ENCODE measurements at places on chromosomes 4 and X.

DNA sequence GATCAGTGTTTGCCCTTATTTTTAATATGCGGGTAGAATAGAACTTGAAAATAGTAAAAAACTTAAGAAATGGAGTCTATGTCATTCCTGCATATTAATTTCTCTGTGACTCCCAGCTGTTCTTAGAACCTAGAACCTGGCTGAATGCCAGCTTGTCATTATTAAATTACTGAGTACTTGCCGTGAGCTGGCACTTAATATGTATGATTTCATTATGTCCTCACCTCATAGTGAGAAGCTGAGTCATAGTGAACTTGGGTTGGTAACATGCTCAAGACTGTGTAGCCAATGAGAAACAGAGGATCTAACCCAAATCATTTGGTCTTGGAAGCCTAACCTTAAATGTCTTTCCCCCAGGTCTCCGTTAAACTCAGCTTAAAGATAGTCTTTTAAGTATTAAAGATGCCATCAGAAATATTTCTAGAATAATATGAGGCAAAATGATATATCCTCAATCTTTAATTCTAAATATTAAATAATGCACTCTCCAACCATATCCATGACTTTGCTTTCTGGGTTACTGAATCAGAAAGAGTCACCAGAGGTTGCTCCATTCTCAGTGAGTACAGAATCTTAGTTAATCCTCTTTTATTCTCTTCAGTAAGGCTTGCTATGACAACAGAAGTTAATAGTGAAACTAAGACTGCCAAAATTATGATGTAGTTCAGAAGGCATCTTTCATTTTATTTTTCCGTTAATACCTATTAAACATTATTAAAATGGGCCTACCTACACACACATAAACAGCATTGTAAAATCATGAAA, 58.6 kb upstream of the TLL1 start:
- no peak for DNase-seq

- no peak for DNase-seq
These were observed 79.8 kb upstream of the GPM6A start for GRCh38 chr4:175891851-175892250.

- no peak for DNase-seq
These were observed 299.3 kb downstream of the KCTD8 start for GRCh38 chr4:44149282-44149681.

DNA sequence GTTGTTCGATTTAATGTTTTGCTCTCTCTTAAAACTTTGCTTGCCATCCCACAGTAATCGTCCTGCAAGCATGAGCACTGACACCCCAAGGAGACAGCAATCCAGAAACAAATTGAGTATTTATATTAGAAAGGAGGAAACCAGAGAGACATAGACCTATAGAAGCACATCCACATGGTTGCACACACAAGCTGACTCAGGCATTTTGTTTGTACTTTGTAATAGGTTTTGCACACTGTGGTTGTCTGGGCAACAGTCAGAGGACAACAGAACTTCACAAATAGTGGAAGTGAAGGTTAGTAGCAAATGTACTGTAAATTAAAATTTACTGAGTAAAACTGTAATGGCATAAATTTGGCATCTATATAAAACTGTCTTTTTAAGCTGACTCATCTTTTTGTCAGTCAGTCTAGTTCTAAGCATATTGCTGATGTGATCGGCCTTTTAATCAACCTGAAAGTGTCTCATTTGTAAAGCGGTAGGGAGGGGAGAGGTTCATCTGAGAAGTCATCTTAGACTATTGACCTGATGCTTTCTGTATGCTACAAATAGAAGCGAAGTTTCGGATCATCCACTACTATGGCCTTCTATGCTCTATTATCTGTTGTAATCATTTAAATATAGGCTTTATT, 1624.7 kb downstream of the ARAP2 start:
- DNase-seq = no peak

DNA sequence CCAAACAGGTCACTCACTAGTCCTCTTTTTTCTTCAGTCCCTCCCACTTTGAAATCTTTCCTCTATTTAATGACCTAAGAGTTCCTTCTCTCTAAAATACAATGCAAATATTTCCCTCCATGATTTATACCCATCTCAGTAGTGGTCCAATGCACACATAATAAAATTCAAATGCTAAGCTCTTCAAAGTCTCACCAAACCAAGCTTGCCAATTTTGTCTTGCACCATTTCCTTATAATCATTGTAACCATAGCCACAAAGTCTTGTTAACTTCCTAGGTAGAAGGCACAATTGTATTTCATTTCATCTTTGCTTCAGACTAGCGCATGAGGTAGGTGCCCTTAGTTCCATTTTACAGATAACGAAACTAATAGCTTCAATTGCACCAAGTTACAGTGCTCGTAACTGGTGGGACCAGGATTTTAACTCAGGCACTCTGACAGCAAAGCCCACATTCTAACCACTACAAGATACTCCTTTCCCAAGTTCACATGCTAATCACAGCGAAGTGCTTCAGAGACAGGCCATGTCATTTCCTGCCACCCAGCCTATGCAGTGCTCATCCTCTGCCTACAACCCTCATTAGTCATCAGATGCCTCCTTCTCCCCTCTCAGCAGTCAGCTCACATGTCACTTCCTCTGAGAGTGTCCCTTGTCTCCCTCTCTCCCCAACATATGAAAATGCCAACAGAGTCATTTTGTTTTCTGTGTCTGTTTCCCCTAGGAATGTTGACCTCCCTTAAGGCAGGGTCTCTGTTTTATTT, 66.9 kb upstream of the PPARGC1A start:
- no peak for DNase-seq

- DNase-seq = no peak
These were observed 31.1 kb downstream of the CCKAR start for GRCh38 chr4:26459054-26459755.

GRCh38 chrX:8820910-8821527, 19.8 kb upstream of the FAM9A start:
- no peak for DNase-seq

DNA sequence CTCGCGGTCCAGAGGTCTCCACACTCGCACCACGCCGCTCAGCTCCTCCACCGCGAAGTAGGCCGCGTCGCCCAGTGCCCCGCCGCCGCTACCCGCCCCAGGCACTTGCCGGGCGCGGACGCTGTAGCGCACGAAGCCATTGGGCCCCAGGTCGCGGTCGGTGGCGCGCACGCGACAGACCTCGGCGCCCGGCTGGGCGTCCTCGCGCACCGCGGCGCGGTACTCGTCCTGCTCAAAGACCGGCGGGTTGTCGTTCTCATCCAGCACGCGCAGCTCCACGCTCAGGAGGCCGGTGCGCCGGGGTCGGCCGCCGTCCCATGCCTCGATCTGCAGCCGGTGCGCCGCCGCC, 1.4 kb downstream of the DCHS2 start:
- no peak for DNase-seq

DNA sequence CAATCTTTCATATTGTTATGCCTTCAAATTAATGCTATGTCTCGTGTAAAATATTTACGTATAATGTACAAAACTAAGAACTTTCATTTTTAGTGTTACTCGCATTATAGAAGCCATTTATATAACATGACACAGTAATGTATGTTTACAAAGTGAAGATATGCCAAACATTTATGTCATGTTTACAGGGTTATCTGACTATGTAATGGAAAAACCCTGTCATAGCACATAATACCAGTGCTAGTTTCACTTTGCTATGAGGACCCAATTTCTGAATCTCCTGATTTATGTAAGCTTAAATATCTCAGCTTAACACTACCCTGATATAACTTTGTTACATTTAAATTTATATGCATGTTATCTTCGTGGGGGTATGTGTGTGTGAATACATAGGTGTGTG, 233.1 kb downstream of the FAT4 start:
- no peak for DNase-seq

GRCh38 chr4:38751341-38752010, 31.3 kb downstream of the TLR10 start:
- DNase-seq = no peak

GRCh38 chr4:34198966-34199365, 2045.3 kb downstream of the ARAP2 start:
- no peak for DNase-seq

DNA sequence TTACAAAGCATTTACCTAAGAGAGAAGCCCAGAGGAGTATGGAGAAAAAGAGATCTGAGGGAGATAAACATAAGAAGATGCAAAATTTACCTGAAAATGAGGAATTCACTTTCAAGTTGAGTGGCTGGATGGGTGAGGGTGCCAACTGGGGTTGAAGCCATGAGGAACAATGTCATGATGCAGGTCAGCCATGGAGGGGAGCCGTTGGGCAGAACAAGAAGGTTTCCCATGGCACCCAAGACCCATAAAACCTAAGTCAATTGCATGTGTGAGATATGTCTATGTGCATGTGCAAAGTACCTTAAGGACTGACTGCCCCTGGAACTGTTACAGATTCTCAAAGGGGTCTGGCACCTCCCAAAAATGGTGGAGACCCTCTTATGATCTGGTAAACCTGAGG, 46.6 kb upstream of the PRRG1 start:
- no peak for DNase-seq
